ENCODE measurements at places on chromosomes 4 and X.

DNA sequence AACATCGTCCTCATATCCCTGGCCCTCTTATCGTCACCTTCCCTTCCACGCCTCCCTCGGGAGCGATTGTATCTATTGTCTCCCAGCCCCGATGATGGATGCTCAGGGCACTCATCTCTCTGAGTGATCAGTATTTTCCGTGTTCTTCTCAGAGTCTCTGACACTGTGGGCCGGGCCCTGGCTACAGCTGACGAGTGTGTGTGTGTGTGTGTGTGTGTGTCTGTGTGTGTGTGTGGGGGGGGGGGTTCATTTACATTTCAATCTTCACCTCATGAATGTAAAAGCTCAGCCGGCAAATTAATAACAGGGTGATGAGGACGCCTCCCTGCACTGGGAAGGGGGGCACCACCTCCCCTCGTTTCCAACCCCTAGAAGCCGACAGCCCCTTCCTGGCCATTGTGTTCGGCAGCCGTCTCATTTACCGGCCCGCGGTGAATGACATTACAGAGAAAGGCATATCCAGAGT lies 159.5 kb downstream of the SHOX start:
- no peak for DNase-seq

DNA sequence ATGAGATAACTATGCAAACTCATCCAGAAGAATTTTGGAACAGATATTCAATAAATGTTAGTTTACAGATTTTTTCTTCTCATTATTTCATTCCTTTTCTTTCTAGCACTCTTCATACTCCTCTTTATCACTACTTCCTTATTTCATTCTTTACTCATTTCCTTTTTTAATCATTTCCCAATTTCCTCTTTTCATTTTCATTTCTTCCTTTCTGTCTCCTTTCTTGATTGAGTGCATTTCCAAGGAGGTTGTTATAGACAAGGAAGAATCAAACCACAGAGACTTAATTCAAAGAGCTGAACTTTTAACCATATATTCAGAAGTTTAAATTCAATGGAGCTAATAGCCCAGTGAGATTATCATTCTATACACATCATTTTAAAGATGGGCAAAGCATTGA lies 600.7 kb downstream of the ARAP2 start:
- no peak for DNase-seq

- no peak for DNase-seq
These were observed 85.4 kb downstream of the RPS3A start for GRCh38 chr4:151184523-151185458.

DNA sequence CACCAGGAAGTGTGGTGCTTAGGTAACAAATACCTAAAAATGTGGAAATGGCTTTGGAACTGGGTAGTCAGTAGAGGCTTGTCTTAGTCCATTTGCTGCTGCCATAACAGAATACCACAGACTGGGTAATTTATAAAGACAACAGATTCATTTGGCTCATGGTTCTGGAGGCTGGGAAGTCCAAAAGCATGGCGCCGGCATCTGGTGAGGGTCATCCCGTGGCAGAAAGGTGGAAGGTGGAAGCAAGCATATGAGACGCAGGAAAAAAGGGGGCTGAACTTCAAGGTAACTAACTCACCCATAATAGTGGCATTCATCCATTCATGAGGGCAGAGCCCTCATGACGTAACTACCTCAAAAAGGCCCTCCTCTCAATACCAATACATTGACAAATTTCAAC lies 6.6 kb downstream of the FAM3A start:
- DNase-seq = no peak

DNA sequence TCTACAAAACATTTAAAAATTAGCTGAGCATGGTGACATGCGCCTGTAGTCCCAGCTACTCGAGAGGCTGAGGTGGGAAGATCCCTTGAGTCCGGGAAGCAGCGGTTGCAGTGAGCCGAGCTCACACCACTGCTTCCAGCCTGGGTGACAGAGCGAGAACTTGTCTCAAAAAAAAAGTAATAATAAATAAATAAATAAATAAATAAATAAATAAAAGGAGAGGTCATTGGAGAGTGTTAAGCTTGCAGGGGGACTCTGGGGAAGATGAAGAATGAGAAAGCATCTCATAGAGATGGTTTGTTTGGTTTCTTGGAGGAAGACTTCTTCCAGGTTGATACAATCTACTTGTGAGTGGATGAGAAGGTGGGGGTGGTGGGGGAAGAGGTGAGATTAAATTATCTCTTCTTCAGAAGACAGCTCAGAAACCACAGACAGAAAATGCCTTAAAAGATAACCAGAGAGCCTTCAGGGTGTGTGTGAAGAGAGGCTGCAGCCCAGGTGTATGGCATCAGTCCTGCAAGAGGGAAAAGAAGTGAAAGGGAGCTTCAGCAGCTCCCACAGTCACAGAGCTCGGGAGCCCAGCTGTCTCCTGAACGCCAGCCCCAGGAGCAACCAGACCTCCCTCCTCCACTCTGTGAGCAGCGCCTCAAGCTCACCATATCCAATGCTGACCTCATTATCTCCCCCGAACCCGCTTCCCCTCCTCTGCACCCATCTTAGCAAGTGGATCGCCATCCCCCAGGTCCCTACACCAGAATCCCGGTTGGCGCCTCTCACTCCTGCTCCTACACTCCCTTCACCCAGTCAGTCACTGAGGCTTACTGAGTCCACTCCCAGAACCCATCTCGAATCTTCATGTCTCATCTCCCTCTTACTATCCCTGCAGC lies 48.2 kb downstream of the RBM47 start:
- DNase-seq = no peak

DNA sequence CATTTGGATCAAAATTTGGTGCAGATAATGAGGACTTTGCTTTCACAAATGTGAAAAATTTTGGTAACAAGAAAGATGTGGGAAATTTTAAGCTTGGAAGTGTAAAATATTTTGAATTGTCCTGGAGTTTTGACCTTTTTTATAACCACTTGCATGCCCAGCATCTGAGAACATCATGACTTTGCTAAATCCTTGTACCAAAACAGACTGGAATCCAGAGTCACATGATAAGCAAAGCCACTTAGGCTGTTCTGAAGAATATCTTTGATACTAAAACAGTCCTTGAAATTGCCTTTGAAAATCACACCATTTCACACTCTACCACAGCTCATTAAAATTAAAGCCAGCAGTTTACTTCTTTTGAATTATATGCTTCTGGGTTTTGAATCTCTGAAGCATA lies 2.5 kb upstream of the PPM1K start:
- DNase-seq = no peak

DNA sequence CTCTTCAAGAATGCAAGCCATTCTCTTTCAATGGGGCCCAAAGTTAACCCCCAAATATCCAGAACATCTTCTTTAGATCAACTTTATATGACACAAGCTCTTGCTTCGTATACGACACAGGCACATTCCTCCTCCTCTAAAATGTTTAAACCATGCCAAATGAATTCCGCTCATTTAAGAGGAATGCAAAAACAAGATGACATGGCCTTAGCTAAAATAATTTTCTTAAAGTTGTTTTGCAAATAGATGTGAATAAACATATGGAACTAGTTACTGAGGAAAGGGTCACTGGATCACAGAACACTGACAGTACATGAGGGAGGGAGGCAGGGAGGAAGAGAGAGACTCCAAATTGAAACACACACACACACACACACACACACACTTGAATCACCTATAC lies 97.4 kb downstream of the RASL11B start:
- DNase-seq = no peak

DNA sequence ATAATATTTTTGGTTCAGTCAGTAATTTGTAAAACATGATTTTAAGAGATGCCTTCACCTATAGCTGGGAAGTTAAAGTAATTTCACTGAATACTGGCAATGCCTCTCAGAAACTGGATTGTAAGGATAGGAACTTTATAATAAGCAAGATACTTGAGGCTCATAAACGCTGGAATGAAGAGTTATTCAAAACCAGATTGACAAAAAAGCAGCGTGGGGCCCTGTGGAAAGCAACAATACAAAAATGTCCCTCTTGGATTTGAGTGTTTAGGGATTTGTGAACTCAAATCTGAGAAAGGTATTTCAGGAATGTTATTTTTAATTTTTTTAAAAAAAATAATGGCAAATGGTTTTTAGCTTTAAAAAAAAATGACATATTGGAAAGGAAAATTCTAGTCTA lies 94.6 kb downstream of the ANK2 start:
- no peak for DNase-seq

GRCh38 chrX:47854474-47854873 lies 17.8 kb downstream of the ZNF81 start:
- DNase-seq = peak; percentile 21

DNA sequence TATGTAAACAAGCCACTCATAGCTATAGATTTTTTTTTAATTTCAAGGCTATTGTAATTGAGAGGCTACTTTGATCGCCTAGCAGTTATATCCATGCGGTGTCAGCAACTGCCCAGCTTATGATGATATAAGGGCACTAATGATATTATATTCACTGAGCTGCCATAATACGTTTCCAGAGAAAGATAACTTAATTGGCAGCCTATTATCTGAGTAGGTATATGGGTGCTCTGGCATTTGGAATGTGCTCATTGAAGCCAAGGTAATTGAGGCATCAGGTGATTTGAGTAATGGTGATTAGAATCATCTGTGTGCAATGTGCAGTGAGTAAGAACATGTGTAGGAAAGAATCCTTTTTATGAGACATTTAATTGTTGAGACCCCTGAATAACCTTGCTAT lies 490.0 kb downstream of the CENPC start:
- no peak for DNase-seq

GRCh38 chr4:139720806-139721205 lies 55.2 kb downstream of the MGST2 start:
- DNase-seq = no peak

- DNase-seq = no peak
These were observed 92.2 kb downstream of the PALLD start for GRCh38 chr4:168588916-168589531.

GRCh38 chr4:8544741-8545438 lies 35.3 kb upstream of the GPR78 start:
- no peak for DNase-seq

GRCh38 chr4:188295899-188296298 lies 156.7 kb downstream of the TRIML1 start:
- no peak for DNase-seq

DNA sequence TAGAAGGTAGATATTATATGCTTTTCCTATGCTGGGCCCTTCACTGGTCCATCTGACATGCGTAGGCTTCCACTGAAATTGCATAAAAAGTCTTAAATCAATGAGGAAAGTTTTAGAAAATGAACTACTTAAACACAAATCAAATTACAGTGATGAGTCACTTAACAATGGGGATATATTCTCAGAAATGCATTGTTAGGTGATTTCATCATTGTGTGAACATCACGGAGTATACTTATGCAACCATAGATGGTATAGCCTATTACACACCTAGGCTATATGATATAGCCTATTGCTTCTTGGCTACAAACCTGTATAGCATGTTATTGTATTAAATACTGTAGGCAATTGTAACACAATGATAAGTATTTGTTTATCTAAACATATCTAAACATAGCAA lies 10.3 kb downstream of the STAP1 start:
- DNase-seq = no peak

DNA sequence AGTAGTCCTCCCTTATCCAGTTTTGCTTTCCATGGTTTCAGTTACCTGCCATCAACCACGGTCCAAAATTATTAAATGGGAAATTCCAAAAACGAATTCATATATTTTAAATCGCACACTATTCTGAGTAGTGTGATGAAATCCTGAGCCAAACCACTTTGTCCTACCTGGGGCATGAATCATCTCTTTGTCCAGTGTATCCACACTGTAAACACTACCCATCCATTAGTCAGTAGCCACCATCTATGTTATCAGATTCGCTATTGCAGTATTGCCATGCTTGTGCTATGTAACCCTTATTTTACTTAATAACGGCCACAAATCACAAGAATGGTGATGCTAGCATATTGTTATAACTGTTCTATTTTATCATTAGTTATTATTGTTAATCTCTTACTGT lies 704.6 kb downstream of the SMARCA1 start:
- no peak for DNase-seq

DNA sequence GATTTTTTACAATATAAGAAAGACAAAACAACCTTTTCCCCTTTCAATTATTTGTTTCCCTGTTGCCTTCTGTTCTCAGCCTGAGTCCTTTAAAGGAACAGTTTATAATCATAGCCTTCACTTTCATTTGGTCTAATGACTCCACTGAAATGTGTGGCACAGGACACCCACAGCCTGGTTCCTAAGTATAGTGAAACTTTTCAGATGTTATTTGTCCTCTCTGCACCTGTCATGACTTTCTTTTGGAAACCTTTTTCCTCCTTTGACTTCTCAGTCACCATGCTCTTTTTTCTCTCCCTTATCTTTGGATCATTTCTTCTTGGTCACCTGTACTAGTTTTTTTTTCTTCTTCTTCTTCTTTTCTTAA lies 237.8 kb upstream of the ANXA3 start:
- no peak for DNase-seq

DNA sequence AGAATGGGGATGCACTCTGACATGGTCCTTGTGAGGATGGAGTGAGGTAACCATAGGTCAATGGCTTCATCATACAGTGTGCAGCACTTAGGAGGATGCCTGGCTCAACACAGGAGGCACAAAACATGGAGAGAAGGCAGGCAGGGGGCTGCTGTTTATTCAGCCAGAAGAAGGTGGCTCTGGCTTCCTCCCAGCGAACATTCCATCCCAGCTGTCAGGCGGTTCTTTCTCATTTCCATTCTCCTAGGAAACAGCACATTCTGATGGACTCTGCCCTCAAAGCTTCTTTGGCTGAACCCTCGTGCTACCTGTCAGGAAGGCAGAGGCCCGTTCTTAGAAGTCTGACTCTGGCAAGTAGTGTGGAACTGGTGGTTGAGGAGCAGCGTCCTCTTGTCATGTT lies 18.6 kb downstream of the STK32B start:
- no peak for DNase-seq

DNA sequence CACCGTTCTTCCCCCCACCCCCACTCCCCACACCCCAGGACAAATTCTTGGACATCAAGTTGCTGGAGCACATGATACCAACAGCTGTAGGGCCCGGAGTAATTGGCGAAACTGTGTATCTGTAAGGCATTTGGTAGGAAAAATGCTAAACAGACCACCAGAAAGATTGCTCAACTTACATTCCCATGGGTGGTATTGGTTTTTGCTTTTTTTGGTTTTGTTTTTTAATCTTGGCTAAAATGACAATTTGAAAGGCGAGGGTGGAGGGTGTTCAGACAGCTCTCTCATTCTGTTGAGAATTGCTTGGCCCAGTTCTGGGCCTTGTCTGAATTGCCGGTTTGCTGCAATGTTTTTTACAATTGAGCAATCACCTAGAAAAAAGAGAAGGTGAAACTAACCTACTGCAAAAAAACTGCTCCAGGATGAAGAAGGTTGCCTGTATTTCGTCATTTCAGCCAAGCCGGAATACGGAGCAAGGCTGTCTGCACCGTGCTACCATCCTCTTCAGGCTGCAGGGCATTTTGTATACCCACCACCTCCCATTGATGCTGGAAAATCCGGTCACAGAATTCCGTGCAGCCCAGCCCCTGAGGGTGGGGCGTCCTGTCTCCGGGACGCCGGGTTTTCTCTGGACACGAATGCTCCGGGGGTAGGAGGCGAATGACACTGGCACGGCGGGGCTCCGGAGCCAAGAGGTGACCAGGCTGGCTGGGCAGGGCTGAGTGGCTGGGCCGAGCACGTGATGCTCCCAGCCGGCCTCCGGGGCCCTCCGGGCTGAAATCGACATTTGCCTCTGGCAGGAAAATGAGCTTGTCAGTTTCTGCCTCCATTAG lies at the start of gene CLCN4:
CLCN4 (plus strand) TSS at position 777 of the 833 bp plus-strand sequence. CDS start 28,058 bp downstream, outside the sequence.
- no peak for DNase-seq

GRCh38 chr4:186878203-186878776 lies 154.6 kb upstream of the FAT1 start:
- no peak for DNase-seq

All from activated CD8-positive, alpha-beta memory T cell treated with anti-CD3 and anti-CD28 coated beads, Interleukin-2, amount 50 U/mL, for 4 hours (primary cell).